ENCODE measurements at places on chromosomes 1 and 21.

GRCh38 chr1:239243006-239243405, 143.4 kb upstream of the CHRM3 start:
- DNase-seq, result no peak

- no peak for DNase-seq
These were observed 3.3 kb upstream of the ZBTB18 start for GRCh38 chr1:244047621-244048255.

DNA sequence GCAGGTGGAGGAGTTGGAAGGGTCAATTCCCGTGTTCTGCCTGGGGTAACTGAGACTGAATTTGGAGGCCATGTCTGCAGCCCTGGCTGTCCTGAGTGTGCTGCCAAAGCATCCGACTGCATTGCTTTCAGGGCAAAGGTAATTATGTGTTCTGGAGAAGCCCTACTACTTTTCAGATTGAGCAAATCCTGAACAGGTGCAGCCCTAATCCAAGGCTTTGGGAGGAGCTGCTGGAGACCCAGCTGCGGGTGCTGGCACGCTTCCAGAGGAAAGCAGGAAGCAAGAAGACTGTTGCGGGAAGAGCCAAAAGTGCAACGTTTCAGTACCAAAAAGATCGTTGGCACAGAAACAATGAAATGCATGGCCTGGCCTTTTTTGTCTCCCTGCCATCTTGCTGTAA, 73.7 kb upstream of the NRIP1 start:
- DNase-seq, result no peak

DNA sequence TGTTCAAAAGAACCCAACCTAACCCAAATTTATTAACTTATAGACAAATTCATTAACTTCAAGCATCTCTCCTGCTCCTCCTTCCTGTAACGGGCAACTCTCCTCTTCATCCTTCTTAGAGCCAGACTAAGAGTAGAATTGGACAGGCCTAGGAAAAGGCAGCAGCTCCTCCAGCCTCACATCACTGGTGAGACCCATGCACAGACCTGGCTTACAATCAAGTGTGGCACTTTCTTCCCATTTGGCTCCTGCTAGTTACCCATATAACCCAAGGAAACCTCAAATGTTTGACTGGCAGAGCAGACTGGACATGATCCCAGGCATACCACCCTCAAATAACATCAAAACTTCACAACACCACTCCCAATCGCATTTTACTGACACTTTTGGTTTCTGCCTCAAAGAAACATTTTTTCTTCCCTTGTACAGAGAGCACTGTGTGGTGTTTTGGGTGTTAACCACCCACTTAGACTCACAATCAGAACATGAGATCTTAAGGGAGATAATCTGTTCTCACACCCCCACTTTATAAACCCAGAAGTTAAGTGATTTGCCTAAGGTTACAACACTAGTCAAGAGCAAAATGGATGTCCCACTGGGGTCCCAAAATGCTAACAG, 101.4 kb downstream of the SIPA1L2 start:
- DNase-seq, result no peak

DNA sequence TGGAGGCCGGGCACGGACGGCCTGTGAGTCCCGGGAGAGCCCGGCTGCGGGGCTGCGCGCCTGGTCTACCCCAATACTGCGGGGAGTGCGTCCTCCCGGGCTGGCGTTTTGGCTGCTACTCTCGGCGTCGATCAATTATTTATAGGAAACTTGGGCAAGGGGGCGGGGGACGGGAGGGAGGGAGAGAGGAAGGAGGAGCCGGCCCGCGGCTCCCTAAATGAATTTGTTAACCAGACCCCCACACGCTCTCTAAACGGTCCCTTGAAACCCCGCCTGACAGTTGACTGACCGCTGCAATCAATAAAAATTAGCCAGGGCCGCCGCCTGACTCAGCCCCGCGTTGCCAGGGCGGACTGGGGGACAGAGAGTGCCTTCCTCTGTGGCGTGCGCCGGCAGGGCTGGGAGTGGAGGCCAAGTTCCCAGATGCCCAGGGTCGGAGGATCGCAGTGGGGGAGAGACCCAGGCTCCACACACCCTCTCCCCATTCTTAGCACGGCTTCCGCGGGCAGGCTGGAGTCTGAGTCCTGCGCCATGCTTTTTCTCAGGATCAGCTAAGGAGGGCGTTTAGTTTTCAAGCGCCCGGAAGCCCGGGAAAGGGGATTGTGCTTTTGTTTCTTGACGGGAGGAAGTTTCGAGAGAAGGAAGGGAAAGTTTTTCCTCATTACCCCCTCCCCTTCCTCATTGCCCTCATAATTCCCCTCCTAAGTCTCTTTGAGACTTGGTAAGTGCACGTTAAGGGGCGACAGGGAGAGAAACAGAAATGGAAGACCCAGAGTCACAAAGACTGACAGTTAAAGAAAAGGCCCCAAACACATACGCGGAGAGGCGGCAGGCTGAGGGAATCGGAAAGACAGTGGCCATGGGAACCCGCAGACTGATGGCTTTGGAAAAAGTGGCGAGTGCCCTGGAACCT, 6.2 kb downstream of the PAX7 start:
- DNase-seq, result no peak

DNA sequence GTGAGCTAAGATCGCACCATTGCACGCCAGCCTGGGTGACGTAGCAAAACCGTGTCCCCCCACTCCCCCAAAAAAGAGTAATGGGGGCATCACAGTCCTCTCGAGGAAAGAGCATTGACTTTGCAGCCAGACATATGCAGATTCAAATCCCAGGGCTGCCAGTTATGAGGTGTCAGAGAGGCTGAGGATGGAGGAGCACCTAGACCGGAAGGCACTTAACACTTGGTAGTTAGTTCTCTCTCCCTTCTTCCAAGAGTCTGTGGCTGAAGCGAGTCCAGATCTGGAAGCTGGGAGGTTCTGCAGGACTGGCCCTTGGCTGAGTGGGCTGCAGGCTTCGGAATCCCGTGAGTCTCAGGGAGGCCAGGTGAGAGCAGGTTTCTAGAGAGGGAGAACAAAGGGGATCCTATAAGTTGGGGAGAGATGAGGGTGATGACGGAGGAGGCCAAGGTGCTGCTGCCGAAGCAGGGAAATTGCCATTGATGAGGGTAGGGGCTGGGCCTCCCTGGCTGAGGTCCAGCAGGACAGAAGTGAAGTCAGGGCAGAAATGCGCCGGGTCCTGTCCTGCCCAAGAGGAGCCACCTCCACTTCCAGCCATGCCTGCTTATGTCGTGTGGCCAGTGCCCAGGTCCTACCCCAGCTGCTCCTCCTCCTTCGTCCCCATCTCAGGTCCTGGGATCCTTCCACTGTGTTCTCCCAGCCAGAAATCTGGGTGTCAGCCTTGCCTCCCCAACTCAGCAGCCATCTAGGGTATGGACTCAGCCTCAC, 13.3 kb upstream of the SPOCD1 start:
- no peak for DNase-seq

GRCh38 chr1:25729790-25730644, 70.0 kb upstream of the SELENON start:
- no peak for DNase-seq

- DNase-seq, result no peak
These were observed 421.3 kb downstream of the NPHP4 start for GRCh38 chr1:5570931-5571330.

Data from AG09309 (cell line).